ENCODE measurements at places on chromosomes 5 and 9.
A peak's percentile ranks its signal among the peaks of the same experiment; 100 is the strongest.

- DNase-seq: peak; percentile 31
Observed at GRCh38 chr5:116577064-116577788, 2.6 kb upstream of the SEMA6A start.

GRCh38 chr9:129673602-129674001, 8.2 kb downstream of the PRRX2 start:
- DNase-seq: no peak

GRCh38 chr9:128073253-128073886, 5.3 kb downstream of the SLC25A25 start:
- DNase-seq: no peak

GRCh38 chr5:174374206-174374605, 328.7 kb downstream of the NSG2 start:
- DNase-seq: no peak

GRCh38 chr5:22500556-22500955, 352.6 kb downstream of the CDH12 start:
- no peak for DNase-seq

DNA sequence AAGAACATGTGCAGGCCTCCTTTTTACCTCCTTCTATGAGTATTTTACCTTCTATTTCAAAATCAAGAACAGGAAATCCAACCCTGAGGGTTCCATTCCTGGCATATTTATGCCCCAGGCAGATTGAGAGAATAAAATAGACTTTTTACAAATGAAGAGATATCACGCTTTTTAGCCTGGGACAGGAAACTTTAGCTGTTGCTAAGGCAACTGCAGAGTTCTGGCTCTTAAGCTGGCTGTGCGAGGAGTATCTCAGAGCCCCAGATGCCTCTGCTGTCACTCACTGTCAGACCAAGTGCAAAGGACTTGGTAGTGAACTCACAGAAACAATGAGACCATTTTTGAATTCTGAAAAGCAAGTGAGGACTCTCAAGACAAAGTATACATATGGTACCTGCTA, 69.5 kb upstream of the HSPB3 start:
- DNase-seq: peak; percentile 81

DNA sequence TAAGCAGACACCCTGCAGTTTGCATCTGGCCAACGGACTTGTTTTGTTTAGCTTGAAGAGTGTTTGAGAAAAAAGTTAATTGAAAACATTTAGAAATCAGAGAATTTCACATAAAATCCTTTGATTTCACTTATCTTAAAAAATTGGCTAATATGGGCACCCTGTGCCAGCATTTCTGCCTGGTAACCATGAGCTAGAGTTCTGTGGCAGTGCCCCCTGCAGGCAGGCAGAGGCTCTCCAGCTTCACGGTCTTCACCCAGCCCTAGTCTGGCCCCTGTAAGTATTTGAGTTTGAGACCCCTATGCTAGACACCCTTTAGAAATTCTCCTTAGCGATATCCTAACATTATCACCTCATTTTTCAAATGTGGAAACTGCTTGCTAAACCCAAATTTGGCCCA, 18.8 kb upstream of the FANCC start:
- DNase-seq: peak; percentile 59

GRCh38 chr9:107228496-107229039, 54.5 kb upstream of the RAD23B start:
- no peak for DNase-seq

- DNase-seq: no peak
Observed at GRCh38 chr9:127539982-127540663, 72.0 kb upstream of the STXBP1 start.

DNA sequence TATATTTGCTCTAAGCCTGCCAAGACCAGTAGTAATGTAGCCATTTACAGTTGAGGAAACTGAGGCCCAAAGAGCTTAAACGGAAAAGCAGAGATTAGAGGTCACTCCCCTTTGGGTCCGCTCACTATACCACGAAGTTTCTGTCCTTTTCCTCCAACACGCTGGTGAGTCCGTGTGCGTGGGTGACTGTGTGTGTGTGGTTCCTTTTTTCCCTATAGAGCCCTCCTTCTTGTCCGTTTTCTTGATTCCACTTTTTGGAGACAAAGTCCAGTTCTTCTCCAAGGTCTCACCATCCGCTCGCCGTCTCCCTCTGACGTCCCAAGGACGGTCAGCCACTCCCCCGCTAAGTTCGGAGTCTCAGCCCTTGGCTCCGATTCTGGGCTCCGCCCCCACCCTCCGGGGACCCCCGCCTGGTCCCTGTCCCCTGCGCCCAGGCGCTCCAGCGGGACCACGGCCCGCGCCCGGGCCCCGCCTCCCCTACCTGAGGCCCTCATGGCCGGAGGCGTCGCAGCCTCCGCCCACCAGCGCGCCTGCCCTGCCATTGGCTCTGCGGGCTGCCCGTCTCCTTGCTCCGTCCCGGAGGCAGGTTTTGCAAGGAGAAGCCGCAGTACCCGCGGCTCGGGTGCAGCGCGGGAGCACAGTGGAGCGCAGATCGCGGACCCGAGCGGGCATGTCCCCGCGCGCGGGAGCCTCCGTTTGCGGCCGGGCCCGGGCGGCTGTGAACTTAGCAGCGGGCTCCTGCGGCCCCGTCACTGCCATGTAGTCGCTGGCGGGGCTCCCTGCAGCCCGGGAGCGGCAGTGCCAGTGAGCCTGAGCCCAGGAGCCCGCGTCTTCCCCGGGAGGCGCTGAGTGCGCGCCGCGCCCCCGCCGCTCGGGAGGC, at the start of gene MAST4:
TSS of gene MAST4 (plus strand) at position 638 of the 880 bp plus-strand sequence. CDS start 263 bp downstream, outside the sequence.
- peak; percentile 90 for DNase-seq

DNA sequence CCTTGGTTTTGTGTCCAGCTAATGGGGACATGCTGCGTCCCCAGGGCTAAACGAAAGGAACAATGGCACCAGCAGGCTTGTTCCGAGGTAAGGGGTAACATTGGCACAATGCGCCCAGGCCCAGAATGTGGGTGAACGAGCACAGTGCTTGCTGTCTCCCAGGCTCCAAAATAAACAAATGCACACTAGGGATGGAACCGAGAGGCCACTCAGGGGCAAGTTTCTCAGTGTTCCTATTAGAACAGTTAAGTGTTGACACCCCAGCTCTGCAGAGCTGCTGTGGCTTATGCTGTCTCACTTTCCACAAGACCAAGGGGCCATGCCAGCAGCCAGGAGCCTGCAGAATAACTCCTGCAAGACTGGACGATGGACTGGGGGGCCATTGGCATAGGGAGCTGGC, 492.4 kb downstream of the GADD45G start:
- DNase-seq: no peak

DNA sequence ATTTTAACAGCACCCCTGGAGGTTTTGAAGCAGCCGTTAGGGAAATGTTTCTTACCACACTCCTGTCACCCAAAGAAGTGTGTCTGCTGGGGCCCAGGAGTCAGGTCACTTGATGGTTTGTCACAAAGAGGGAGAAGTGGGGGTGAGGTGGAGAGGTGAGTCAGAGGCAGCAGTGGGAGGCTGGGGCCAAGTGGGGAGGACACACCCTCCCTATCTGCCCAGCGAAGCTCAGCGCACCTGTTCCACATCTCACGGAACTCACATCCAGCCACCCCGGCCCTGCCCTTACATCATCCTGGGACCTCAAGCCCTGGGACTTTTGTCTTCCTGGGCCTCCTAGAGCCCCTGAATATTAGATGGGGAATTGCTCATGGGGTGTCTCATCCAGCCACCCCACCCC, 171.1 kb upstream of the SMIM23 start:
- no peak for DNase-seq

- DNase-seq: no peak
Observed at GRCh38 chr5:68395926-68396511, 180.5 kb downstream of the PIK3R1 start.

DNA sequence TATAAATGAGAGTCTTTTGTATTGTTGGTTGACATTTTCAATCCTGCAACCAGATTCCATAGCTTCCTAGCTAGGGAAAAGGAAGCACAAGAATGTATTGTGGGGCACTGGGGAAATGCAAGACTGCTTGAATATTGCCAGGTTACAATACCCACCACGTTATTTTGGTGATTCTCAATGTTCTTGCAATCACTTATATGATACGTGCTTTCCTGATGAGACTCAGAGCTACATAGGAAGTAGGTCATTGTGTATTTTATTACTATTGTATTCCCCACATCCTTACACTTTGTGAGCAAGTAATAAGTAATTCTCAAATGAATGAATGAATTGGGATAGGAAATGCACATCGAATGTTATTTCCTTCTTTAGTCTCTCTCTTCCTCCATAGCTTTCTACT, 217.1 kb upstream of the CD180 start:
- DNase-seq: no peak

GRCh38 chr5:45262061-45262590, 434.1 kb downstream of the HCN1 start:
- no peak for DNase-seq

DNA sequence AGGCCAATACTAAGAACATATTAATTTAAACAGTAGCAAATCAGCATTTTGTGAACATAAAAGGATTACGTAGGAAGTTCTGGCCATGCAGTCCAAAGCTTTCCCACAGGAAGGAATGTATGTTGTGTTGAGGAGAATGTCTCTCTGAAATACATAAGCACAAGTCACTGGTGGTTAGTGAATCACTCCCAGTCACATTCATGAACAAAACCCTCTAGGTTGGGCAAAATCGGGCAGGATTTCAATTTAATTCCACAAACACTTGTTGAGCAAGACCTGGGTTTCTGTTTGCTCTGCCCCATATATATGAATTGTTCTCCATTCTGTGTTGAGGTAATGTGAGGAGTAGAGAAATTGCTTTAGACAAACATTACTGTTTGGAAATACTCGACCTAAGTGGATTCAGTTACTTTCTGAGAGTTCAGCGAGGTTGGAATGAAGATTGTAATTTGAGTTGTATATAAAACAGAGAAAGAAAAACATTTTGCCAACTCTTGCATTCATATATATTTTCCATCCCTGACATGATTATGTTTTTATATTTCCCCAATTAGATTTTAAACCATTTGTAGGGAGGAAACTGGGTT, 127.6 kb upstream of the RPS23 start:
- DNase-seq: no peak

DNA sequence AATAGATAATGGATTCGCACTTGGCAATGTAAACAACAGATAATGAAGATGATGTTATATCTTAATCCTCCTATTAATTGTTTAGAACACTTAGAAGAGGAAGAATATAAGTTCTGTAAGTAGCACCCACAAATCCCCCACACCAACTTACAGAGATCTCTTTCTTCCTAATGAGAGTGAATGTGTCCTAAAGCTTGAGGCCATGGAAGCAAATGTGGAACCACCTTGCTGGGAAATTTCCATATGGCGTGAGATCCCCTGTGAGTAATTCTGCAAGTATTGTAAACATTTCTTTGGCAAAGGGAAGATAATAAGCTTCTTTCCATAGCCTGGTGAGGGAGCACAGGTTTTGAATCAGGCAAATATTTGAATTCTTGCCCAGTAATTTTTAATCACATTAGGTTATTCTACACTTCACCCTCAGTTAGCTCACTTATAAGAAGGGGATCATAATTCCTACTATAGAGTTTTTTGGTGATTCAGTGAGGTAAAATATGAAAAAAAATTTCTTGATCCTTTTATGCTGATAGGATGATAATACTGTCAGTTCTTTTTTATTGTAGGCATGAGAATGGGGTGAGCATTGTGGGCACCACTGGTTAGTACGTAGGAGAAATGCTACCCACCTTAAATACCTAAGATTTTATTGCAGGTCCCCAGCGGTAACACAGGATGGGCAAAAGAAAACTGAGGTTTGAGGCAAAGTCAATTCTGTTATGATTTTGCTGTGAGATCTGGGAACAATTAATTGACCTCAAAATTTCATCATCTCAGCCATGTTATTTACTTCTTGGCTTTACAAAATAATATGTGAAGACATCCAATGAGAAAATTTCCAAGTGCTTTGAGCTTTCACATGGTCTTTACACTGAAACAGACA, 574.8 kb downstream of the PSAT1 start:
- no peak for DNase-seq

DNA sequence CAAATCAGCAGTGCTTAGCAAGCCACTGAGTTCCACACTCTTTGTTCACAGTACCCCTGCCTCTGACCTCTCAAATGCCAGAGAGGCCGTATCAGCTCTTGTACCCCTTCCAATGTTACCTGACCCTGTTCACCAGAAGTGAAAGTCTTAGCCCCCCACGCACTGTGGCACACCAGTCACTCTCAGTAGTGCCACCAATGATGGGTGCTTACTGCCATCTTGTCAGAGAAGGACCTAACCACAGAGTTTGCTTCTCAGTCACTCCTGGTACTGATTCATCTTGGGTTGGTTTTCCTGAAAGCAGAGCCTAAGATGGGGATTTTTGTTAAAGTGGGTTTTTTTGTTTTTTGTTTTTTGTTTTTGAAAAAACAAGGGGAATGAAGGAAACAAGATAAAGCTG, 28.8 kb upstream of the PANK3 start:
- DNase-seq: no peak

DNA sequence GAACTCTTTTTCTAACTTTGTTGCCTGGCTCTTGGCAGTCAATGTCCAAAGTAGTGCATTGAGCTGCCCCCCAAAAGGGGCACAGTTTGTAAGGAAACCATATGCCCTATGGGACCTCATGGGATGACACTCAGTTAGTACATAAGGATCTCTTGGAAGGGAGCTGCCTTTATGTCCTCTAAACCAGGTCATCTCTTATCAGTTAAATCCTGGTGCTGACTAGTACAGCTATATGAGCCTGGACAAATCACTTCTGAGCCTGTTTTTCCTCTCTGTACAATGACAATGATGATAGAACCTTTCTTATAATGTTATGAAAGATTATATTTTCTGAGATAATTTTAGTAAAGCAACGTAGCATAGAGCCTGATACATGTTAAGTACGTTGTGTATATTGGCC, 44.1 kb downstream of the PIK3R1 start:
- DNase-seq: no peak

DNA sequence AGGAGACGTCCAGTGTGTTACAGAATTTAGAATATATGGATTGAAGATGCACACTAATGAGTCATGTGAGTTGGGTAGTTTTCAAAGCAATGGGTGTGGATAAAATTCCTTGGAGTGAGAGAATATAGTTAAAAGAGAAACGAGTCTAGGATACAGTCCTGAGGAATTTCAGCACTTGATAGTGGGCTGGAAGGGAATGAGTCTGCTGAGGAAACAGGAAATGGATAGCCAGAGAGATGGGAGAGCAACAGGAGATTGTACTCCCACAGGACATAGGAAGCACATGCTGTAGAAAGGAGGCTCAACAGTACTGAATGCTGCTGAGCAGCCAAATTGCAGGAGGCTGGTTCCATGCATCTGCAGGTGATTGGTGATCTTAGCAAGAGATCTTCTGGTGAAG, 68.1 kb downstream of the FBN2 start:
- DNase-seq: no peak

GRCh38 chr9:76687861-76688391, 76.3 kb upstream of the PCA3 start:
- peak; percentile 34 for DNase-seq

Measured in common myeloid progenitor, CD34-positive (primary cell).